Astrocyte (in vitro differentiated cells and primary cell): ENCODE measurements at places on chromosomes 3 and 15. TPM values are rescaled to one million over a fixed set of nuclear protein-coding genes. Genes with fewer than 3 reads are reported as not detected.

DNA sequence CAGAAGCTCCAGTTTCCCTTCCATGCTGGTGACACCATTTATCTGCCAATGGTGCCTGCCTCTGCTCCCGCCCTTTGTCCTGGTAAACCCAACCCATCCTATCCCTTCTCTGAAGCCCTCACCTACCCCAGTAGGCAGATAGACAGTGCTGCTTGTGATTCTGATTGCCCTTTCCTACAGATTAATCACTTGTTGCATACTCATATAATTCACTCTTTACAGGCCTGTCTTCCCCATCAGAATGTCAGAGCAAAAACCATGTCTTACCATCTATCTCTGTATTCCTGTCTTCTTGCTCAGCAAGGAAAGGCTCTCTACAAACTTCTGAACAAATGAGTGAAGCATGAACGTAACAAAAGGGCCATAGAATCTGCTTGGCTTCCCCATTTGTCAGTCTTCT is 47.9 kb downstream of the MRPS25 start:
- DNase-seq, result no peak

GRCh38 chr15:64911311-64912186 is at the start of gene ANKDD1A:
Gene ANKDD1A, plus strand, starts transcription at chr15:64911902. Its CDS starts 29 bp downstream, at chr15:64911931.
- no peak for DNase-seq

- no peak for DNase-seq
Observed at GRCh38 chr3:124361566-124361965, 368.7 kb upstream of the UMPS start.

GRCh38 chr3:34955680-34956079 is 683.6 kb upstream of the ARPP21 start:
- DNase-seq, result no peak

DNA sequence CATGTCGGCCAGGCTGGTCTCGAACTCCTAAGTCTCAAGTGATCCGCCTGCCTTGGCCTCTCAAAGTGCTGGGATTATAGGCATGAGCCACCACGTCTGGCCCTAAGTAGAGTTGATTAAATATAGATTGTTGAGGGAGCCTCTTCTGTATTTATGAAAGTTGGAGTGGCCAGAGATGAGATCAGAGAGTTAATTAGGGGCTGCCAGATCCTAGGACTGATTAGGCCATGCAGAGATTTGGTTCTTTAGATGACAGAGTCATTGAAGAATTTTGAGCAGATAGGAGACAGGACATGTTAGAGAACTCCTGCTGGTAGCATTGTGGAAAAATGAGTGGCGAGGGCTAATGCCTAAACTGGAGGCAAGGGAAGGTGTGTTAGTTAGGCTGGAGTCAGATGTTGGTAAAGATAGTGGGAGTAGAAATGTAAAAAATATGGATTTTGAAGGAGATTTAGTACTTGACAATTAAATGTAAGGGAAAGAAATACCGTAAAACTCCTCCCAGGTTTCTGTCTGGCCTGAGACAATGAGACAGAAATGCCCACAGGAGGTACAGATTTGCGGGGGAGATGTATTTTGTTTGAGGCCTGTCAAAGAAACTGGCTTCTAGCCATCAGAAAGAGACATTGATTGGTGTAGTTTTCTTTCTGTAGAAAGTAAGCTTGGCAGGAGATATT is 23.4 kb downstream of the SACM1L start:
- peak; percentile 39 for DNase-seq

DNA sequence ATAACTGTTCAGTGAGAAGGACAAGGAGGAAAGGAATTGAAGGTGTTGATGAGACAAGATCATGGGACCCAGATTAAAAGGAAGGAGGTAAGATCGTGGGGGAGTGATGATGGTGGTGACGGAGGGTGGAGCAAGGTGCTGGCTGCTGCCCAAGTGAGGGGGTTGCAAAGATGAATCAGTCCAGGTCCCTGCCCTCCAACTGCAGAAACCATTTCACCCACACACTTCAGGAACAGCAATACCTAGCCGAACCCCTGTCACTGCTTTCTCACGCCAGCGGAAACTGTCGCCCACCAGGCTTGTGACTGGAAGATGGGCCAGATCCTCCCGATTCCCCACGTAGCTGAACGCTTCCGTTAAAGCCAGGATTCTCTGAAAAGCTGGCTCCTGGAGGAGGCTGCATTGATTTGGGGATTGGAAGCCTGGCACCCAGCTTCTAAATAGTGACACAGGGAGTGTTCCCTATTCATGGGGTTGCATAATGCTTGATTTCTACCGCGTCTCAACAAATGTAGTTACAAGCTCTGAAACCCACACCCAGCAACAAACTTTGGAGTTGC is 3.2 kb upstream of the LSG1 start:
- peak; percentile 42 for DNase-seq

- DNase-seq, result no peak
Observed at GRCh38 chr3:51937611-51938450, 3.9 kb downstream of the RRP9 start.

GRCh38 chr3:115937054-115937453 is 313.7 kb downstream of the GAP43 start:
- DNase-seq, result no peak

GRCh38 chr15:94164202-94164807 is 67.1 kb upstream of the MCTP2 start:
- DNase-seq, result no peak

DNA sequence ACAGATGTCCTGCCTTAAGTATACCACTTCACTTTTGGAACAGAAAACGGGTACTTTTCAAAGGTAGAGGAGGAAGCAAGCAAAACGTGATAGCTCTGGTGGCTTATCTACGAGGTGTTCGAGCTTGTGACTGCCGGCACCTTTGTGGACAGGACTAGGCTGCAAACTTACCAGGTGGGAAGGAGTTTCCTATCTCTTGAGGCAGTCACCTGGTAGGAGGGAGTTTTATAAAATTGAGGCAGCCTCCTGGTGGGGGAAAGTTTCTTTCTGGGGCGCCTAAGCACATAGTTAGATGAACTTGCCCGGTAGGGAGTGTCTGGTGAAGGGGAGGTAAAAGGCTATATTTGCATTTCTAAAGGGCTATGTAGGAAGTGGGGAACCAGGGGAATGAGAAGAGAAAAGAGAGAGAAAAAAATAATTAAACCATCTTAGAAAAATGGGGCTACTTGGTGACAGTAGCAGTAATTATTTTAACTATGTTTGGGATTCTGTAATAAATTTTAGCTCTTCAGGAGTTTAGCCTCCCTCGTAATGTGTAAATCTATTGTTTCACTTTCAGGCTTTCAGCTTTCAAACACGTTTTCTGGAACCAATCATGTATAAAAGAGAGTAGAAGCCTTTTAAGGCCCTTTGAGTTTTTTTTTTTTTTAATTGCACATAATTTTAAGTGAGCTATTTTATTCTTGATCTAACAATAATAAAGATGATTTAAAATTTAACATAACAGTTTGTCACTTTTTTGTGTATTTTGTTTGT is 131.0 kb downstream of the IL5RA start:
- DNase-seq, result no peak

Gene PTX3
- total RNA-seq, result 3.0 and 4.7 TPM in 2 replicates

Gene UBE2E2
- total RNA-seq, result 89.8 and 110 TPM in 2 replicates
